ENCODE measurements at places on chromosomes 7 and 10.

DNA sequence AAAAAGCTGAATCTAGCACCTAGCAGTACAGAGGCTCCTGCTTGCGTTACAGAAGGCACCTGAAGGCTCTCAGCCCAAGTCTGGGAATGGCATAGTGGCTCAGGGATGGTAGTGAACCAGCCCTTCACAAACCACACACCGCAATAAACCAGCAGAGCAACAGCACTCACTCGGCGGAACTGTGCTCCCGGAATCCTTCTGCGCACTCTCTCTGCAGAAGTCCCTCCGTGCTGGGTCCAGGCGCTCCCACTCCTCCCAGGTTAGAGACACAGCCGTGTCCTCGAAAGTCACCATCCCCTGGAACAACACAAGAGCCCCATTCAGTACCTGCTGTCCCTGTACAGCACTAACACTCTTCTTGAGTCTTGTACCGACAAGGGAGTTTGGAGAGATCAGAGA, 1.5 kb downstream of the ZNF394 start:
- no peak for DNase-seq

DNA sequence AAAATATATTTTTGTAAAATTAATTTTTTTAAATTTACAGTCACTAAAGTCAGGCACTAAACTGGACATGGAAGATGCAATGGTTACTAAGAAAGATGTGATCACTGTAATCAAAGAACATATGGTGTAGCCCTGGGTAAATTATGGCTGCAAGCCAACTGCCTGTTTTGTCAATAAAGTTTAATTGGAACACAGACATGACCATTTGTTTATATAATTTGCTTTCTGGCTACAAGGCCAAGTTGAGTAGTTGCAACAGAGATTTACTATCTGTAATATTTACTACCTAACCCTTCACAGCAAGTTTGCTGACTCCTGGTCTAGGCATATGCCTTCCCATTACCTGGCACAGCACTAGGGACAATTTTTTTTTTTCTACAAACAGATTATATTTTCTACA, 448.9 kb downstream of the ADRA2A start:
- DNase-seq: no peak

- no peak for DNase-seq
Observed at GRCh38 chr10:114347241-114347640, 57.1 kb downstream of the AFAP1L2 start.

GRCh38 chr10:2866569-2866968, 200.8 kb upstream of the PFKP start:
- DNase-seq: no peak

GRCh38 chr7:11969643-11970042, 137.6 kb upstream of the THSD7A start:
- no peak for DNase-seq

- DNase-seq: no peak
Observed at GRCh38 chr10:50467209-50467608, 156.5 kb downstream of the SGMS1 start.

- peak; percentile 19 for DNase-seq
Observed at GRCh38 chr10:63466144-63466935, 563 bp upstream of the JMJD1C start.

- DNase-seq: no peak
Observed at GRCh38 chr7:91918356-91918755, 22.3 kb upstream of the AKAP9 start.

DNA sequence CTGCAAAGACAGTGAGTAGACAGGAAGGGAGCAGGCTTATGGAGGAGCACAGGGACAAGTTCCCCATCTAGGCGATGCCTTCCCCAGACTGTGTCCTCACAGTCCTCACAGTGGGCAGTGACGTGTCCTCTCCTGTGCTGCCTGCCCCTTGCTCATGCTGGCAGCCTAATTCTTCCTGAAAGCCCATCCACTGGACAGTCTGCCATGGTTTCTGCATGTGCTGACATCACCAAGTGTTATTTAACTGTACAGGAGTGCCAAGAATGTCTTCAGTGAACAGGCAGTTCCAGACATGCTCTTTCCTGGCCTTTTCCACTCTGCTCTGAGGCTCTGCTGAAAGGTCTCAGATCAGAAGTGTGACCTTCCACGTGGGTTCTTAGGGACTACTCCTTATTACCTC, 54.1 kb downstream of the ZNF248 start:
- DNase-seq: no peak

GRCh38 chr10:45075826-45076380, 75.2 kb downstream of the ZNF22 start:
- DNase-seq: no peak

- DNase-seq: no peak
Observed at GRCh38 chr7:140455743-140456142, 23.6 kb downstream of the MKRN1 start.

DNA sequence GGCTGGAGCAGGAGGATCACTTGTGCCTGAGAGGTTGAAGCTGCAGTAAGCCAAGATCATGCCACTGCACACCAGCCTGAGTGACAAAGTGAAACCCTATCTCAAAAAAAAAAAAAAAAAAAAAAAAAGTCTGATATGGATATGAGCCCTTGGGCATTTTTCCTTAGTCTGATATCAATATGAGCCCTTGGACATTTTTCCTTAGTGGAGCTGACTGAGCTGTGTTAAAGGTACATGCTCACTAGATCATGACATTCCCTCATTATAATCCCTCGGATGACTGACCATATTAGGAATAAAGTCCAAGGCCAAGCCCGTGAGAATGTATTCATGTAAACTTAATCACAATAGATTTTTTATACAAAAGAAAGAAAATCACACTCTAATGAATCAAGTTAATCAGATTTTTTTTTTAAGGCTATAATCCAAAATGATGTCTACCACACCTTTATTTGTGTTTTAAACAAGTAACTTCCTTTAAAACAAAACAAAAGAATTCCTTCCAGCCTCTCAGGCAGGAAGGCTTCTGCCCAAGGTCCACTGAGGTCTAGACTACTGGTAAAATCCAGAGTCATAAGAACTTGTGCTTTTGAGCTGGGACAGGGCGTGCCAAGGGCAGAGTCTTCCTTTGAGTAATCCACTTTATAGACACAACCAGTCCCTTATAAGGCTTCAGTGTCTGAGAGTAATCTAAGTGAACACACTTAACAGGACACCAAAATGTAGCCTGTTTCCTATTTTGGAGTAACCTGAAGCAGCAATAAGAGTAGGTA, 5.5 kb downstream of the PPA1 start:
- no peak for DNase-seq

DNA sequence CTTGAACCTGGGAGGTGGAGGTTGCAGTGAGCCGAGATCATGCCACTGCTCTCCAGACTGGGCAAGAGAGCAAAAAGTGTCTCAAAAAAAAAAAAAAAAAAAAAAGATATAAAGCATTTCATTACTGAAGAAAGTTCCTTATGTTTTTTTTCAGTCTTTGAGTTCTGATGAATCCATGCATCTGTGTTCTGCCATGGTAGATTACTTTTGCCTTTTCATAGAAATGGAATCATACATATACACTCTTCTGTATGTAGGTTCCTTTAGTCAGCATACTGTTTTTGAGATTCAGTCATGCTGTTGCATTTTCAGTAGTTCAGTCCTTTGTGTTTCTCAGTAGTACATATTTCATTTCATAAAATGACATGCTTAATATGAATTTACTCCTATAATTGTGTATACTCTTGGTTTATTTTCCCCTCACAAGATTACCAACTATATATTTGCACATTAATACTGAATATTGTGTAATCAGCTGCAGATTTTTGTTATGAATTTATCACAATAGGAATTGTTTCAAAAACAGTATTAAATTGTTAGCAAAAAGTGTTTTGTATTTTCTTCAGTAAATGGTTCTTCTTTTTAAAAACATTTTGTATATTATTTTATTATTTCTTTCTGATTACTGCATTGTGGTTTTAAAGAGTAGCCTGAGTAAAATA, 2.8 kb upstream of the ZNF777 start:
- DNase-seq: no peak

DNA sequence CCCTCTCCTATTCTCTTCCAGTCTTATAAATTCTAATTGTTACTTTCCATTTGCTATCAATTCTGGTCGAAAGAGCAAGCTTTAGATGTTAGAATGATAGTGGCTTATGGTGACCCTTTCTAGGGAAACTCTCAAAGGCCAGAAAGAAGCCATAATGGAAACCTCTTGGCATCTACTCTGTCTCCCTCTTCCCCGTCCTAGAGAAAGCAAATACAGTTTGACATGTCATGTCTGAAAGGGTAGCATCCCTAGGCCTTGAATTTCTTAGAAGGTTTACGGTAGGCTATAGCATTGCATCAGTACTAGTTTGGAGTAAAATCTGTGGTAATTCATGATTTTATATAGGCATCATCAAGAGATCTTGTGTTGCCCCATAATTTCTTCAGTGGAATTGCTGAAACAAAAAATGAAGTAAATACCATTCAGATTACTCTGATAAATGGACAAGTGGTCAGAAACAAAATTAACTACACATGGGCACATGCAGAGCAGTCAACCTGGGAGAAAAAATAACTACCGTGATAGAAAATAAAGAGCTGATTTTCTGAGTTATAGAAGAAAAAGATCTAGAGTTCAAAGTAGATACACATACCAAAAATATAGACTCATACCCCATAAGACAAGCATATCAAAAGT, 4.4 kb downstream of the PRKAR2B start:
- no peak for DNase-seq

DNA sequence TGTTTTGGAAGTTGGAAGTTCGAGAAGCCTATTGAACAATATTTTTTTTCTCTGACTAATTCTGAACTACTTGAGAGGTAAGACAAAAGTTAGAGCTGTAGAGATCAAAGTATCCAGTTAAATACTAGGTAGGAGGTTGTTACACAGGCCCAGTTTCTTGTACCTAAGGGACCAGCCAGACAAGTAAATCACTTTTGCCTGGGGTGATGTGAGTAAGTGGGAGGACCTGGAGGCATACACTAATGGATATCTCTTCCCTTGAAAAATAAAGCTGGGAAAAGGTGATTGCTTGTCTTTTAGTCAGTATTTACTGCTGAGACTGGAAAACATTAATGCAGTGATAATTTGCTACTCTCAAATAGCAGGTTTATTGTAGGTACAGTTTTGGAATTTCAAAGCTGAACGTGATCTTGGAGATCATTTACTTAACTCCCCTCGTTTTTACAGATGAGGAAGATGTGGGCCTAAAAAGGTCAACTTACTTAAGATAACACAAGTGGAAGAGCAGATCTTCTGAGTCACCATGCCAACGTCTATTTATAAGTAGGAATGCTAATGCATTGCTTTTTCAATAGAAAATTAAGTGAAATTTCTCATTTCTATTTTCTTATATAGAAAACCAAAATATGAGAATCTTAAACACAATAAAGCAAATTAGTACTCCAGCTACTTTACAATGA, 181.3 kb downstream of the PPP1R9A start:
- DNase-seq: no peak

DNA sequence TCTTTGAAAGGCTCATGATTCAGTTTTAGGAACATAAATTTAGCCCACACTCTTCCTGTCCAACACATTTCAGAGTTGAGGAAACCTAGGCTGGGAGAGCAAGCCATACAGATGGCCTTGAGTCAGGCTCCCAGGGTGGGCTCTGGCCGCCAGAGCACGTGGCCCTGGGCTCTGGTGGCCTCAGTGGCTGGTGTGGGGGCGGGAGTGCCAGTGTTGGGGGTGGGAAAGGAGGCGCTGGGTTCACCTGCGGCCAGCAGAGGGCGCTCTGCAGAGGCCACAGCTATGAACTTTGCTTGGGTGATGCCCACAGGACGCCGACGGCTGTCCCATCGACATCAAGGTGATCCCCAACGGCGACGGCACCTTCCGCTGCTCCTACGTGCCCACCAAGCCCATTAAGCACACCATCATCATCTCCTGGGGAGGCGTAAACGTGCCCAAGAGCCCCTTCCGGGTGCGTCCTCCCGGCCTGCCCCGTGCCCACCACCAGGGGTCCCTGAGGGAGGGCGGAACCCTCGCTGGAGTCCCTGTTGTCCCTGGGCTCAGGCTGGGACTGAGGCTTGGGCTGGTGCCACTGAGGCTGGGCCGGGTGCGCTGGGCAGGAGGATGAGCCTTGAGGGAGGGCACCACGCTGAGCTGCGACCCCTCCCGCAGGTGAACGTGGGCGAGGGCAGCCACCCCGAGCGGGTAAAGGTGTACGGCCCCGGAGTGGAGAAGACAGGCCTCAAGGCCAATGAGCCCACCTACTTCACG, 11.9 kb downstream of the FLNC start:
- DNase-seq: no peak

GRCh38 chr7:106599343-106599698, 61.6 kb downstream of the CCDC71L start:
- no peak for DNase-seq

GRCh38 chr10:99815621-99816020, 33.2 kb downstream of the ABCC2 start:
- no peak for DNase-seq

DNA sequence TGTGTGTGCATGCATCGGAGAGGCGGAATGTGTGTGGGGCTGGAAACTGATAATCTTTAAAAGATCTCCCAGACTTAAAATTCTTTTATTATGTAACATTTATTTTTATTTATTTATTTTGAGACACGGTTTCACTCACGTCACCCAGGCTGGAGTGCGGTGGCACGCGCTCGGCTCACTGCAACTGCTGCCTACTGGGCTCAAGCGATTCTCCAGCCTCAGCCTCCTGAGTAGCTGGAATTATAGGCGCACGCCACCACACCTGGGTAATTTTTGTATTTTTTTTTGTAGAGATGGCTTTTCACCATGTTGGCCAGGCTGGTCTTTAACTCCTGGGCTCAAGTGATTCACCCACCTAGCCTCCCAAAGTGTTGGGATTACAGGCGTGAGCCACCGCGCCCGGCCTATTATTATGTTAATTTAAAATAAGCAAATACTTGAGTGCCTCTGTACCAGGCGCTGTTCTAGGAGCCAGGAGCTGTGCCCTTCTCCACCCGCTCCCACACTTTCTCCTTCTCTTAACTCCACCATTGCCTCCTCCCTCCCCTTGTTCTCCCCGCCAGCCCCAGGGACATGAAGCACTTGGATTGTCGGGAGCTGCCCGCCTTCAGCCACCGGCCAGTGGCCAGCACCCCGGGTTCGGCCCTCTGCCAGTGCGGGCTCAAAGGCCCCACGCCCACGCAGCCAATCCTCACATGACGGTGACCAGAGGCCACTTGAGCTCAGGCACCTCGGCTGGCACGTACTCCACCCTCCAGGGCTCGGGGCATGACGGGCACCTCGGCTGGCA, 163.6 kb downstream of the DNAJB6 start:
- DNase-seq: no peak

GRCh38 chr10:64636461-64636860, 1115.3 kb downstream of the REEP3 start:
- DNase-seq: no peak

GRCh38 chr7:94392393-94392786, 2.3 kb upstream of the COL1A2 start:
- no peak for DNase-seq

- DNase-seq: no peak
Observed at GRCh38 chr7:1085266-1085665, 2.6 kb upstream of the GPER1 start.

GRCh38 chr10:80460399-80461207, 6.5 kb downstream of the TSPAN14 start:
- DNase-seq: no peak

DNA sequence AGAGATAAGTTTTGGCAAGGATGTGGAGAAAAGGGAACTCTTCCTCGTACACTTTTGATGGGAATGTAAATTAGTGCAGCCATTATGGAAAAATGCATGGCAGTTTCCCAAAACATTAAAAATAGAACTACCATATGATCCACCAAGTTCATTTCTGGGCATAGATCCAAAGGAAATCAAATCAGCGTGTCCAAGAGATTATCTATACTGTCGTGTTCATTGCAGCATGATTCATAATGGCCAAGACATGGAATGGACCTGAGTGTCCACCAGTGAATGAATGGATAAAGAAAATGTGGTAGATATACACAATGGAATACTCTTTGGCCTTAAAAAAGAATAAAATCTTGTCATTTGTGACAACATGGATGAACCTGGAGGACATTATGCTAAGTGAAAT, 70.3 kb upstream of the RSU1 start:
- peak; percentile 60 for DNase-seq
